ENCODE measurements at places on chromosomes 3 and 15. TPM values are rescaled to one million over a fixed set of nuclear protein-coding genes. Genes with fewer than 3 reads are reported as not detected.

DNA sequence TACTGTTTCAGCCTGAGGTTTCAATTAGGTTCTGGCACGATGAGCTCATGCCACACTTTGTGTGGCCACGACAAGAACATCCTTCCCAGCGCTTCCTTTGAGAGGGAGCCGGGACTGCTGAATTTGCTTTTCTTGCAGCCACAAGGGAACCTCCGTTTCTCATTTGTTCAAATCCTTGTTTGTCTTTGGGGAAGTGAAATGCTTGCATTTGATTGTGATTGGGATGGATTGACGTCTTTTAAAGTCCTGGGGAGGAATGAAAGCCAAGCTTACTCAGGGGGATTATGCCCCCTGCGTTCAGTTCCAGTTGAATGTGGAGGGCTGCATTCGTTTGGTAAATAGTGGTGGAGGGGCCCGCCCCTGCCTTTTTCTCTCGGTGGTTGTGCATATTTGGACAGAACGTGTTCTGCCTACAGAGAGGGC lies 277.6 kb downstream of the THSD4 start:
- DNase-seq, result no peak

- DNase-seq, result peak; percentile 62
Measured at GRCh38 chr3:196518966-196519717, 4.0 kb upstream of the SMCO1 start.

DNA sequence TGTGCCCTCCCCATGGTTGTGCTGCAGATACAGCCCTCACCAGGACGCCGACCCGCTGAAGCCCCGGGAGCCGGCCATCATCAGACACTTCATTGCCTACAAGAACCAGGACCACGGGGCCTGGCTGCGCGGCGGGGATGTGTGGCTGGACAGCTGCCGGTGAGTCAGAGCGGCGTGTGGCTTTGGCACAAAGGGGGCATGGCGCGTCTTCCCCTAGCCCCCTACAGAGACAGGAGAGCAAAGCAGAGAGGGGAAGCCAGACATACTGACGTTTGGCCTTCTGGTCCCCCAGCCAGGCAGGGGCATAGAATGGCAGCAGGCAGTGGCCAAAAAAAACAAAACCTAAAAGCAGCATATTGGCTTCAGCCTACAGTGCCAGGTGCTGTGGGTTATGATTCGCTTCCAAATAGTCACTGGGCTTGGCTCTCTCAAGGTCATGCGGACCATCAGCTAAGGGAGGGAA lies 64.0 kb downstream of the MESD start:
- DNase-seq, result no peak

DNA sequence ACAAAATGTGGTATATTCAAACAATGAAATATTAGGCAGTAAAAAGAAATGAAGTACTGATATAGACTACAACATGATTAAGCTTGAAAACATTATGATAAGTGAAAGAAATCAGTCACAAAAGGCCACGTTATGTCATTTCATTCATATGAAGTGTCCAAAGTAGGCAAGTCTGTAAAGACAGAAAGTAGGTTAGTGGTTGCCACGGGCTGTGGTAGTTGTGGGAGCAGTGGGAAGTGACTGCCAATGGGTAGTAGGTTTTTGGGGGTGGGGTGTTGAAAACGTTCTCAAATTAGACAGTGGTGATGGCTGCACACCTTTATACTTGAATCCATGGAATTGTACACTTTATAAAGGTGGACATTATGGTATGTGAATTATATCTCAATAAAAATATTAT lies 12.1 kb downstream of the GALNT15 start:
- DNase-seq, result no peak

DNA sequence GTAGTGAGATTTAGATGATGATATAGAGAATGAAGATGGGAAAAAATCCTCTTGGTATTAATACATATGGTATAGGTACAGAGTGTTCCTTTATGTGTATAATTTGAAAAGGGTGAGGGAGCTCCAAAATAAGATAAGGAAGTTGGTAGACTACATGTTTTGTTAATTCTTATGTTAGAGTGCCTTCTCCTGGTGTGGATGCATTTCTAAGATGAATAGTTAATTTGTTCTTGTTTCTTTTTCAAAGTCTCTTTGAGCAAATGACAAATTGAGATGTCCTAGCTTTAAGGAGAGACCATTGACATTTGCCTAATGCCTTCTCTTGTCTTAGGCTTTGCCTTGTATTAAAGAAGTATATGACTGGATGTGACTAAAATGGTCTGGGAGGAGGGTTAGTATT lies 34.1 kb downstream of the AKAP13 start:
- peak; percentile 56 for DNase-seq

- peak; percentile 98 for DNase-seq
Measured at GRCh38 chr3:5022187-5022965, 43.1 kb downstream of the BHLHE40 start.

DNA sequence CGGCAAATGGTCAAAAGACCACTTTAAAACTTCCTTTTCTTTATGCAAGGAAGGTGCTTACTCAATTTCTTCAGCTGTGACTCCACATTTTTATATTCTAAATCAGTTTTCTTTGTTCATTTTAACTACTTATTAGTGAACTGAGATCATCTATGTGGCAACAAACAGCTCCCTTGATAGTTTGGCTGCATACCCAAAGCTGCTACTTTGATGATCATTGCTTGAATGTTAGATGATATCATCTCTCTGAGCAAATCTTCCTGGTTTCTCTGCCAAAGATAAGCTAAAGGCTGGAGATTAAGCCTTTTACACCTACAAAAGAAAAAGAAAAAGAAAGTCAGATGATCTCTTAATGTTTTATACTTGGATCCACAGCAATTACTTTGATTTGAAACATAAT lies 95.5 kb downstream of the DPH6 start:
- DNase-seq, result peak; percentile 87

DNA sequence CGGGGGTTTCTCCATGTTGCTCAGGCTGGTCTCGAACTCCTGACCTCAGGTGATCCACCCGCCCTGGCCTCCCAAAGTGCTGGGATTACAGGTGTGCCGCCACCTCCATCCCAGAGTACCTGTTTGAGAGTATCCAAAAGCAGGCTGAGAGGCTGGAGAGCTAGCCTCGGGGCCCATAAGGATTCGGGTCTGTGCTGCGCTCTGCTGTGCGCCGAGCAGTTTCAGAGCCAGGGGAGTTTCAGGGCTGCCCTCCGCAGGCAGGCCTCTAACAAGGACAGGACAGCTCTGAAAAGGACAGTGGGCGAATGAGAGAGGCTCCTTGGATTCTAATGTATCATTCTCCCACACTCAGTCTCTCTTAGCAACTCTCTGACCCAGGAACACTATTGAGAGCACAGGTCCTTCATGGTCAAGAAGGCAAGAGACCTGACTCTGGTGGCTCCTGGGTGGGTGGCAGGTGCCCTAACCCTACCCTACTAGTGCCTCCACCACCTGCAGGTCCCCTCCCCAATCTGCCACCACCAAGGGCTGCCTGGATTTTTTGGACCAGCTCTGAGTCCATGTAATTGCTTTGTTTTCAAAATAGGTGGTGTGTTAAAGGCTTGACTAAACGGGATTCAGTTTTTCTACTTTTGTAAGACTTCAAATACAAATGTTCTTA lies 27.8 kb downstream of the MAGEF1 start:
- DNase-seq, result no peak

DNA sequence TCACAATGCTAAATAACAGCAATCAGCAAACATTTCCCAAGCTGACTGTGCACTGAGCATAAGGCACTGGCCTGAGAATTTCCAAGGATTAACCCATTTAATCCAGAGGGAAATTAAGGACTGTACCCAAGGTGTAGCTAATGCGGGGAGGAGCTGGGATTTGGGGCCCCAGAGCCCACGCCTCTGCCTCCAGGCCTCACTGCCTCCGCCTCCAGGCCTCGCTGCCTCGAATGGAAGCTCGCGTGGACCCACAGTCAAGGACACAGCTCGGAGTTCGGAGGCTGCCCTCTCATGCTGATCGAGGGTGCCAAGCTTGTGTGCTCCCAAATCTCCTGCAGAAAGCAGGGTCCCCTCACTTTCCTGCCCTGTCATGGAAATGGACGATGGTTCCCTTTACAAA lies 76.5 kb upstream of the SNRPA1 start:
- no peak for DNase-seq

DNA sequence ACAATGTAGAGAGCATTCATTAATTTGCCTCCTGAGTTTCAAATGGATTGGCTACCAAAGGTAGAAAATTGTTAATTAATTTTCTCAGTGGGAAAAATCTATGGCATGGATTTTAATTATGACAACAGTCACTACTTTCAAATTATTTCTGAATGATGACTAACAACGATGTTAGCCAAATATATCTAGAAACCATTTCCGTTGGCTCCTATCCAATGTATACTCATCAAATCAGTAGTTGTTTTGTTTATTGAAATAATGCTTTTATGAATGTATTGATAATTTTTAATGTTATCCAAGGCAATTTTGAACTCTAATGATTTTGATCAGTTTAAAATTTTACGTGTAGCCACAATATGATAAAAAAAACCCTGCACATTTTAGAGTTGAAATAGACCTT lies 333.4 kb downstream of the NAALADL2 start:
- DNase-seq, result peak; percentile 62

- peak; percentile 37 for DNase-seq
Measured at GRCh38 chr3:126245811-126246727, 65.7 kb upstream of the ALDH1L1 start.

GRCh38 chr3:186882881-186883685 lies 40.6 kb downstream of the ADIPOQ start:
- peak; percentile 97 for DNase-seq

DNA sequence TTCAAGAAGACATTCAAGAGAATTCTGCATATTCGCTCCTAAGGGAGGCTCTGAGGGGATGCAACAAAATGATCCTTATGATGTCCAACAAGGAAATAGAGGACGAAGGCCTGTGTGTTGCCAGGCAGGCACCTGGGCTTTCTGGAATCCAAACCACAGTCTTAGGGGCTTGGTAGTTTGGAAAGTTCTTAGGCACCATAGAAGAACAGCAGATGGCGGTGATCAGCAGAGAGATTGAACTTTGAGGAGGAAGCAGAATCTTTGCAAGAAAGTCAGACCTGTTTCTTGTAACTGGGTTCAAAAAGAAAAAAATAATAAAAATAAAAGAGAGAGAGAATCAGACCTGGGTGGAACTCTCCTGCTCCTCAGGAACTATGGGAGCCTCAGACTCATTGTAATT lies 11.7 kb upstream of the ATG7 start:
- no peak for DNase-seq

DNA sequence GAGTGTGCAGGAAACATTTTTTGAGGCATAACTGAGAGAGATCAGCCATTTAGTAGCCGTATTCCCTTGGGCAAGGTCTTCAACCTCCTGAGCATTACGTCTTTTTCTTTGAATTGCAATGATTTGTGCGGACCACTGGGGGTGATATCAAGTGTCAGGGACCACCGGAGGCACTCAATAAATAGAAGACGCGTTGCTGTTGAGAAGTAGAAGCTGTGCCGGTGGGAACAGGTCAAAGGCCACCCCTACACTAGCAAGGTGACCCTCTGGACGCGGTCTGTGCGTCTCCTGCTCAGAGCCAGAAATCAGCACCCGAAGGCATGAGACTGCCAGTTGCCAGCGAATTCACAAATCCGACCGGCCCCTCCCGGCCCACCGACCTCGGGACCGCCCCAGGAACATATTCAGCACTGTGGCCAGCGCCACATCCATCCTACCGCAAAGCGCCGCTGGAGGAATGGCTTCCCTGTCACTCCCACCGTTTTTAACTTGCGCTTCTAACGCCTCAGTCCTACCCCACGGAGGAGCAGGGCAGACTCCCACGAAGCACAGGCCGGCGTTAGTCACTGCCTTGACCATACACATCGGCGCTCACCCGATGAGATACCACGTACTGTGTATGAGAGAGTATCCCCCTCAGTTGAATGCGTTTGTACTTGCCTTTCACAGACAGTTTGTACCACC lies 1.4 kb upstream of the GHSR start:
- DNase-seq, result peak; percentile 12

GRCh38 chr15:60526127-60526616 lies 47.2 kb upstream of the ICE2 start:
- DNase-seq, result peak; percentile 55

DNA sequence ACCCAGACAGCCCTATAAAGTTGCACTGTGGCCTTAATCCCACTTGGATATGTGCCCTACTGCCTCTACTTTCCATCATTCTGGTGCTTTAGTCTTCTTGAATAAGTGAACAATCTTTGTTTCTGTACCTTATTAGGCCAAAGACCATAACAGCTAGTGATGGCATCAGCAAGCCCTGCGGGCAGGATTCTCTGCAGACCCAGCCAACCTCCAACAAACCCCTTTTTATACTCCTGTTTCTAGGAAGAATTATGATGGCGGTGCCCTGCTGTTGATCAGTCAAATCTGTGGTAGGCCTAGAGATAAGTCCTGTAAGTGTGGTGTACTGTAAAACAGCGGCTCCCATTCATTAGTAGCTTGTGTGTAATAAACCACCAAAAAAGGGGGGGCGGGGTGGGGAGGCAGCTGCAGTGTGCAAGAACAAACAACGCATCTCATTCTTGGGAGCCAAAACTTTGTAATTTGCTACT lies 40.5 kb downstream of the SOX2 start:
- no peak for DNase-seq

GRCh38 chr3:29280404-29281093 lies at the start of gene RBMS3:
Gene RBMS3, plus strand, starts transcription at chr3:29281071.
- DNase-seq, result peak; percentile 89

- no peak for DNase-seq
Measured at GRCh38 chr15:70272565-70273355, 175.0 kb upstream of the TLE3 start.

- DNase-seq, result no peak
Measured at GRCh38 chr3:50375258-50375931, 16.1 kb upstream of the TMEM115 start.

Gene FAM227B
- 2.1 TPM for total RNA-seq

Gene TTC23
- 10.0 TPM for total RNA-seq

Gene EBLN2
- total RNA-seq, result 5.6 TPM

Gene COL6A5
- not detected for total RNA-seq

Gene AGBL1
- total RNA-seq, result not detected

Gene TMC3
- not detected for total RNA-seq

Gene SPTBN5
- total RNA-seq, result 0.53 TPM

Gene NANOGP8
- total RNA-seq, result not detected

Gene IL1RAP
- 35.3 TPM for total RNA-seq

Gene MYRIP
- not detected for total RNA-seq

Gene SIN3A
- 24.6 TPM for total RNA-seq

Gene CLEC3B
- total RNA-seq, result 0.13 TPM
